A549 treated with RU486 at 1 μM for 4 hours (cell line): ENCODE measurements at places on chromosomes 3 and 15. TPM values are rescaled to one million over a fixed set of nuclear protein-coding genes. Genes with fewer than 3 reads are reported as not detected.

CPN2 gene
- total RNA-seq, result not detected in 5 replicates

SI gene
- not detected in 5 replicates for total RNA-seq

FEZF2 gene
- total RNA-seq, result not detected in 5 replicates

C3orf80 gene
- total RNA-seq, result 2.0 to 2.9 TPM (median 2.1 TPM) in 5 replicates

LSMEM2 gene
- 0.13 TPM in 1 of 5 replicates, not detected in the others for total RNA-seq

MASP1 gene
- total RNA-seq, result 0.14 to 0.46 TPM in 2 of 5 replicates, not detected in the others

TBC1D5 gene
- 10.9 to 17.2 TPM (median 14.3 TPM) in 5 replicates for total RNA-seq

MUC4 gene
- total RNA-seq, result 0.08 TPM in 1 of 5 replicates, not detected in the others

SNX33 gene
- total RNA-seq, result 12.3 to 17.5 TPM (median 15.9 TPM) in 5 replicates

SLC25A36 gene
- total RNA-seq, result 9.8 to 22.2 TPM (median 20.8 TPM) in 5 replicates

CYB561D2 gene
- total RNA-seq, result 14.3 to 23.8 TPM (median 20.5 TPM) in 5 replicates

FAM107A gene
- not detected in 5 replicates for total RNA-seq

HRG gene
- total RNA-seq, result not detected in 5 replicates

CSTA gene
- total RNA-seq, result 0.73 to 1.9 TPM (median 0.97 TPM) in 5 replicates

FAM162A gene
- total RNA-seq, result 33.7 to 40.0 TPM (median 38.6 TPM) in 5 replicates

ARHGEF26 gene
- 4.0 to 6.9 TPM (median 6.5 TPM) in 5 replicates for total RNA-seq

FBXO40 gene
- total RNA-seq, result not detected in 5 replicates

PAK6 gene
- total RNA-seq, result 0.11 to 0.87 TPM (median 0.21 TPM) in 5 replicates

DLL4 gene
- 0.35 to 0.81 TPM (median 0.67 TPM) in 5 replicates for total RNA-seq

GNB4 gene
- total RNA-seq, result 7.9 to 14.3 TPM (median 11.6 TPM) in 5 replicates

SAMD7 gene
- total RNA-seq, result not detected in 5 replicates

PIGX gene
- 28.9 to 34.7 TPM (median 29.9 TPM) in 5 replicates for total RNA-seq

SLC27A2 gene
- 28.1 to 33.7 TPM (median 29.4 TPM) in 5 replicates for total RNA-seq
